ENCODE measurements at places on chromosomes 2 and 18. TPM values are rescaled to one million over a fixed set of nuclear protein-coding genes. Genes with fewer than 3 reads are reported as not detected.

The APCDD1 gene
- total RNA-seq = 33.4 TPM

- DNase-seq = no peak
Observed at GRCh38 chr2:22626621-22627020, 758.4 kb upstream of the KLHL29 start.

DNA sequence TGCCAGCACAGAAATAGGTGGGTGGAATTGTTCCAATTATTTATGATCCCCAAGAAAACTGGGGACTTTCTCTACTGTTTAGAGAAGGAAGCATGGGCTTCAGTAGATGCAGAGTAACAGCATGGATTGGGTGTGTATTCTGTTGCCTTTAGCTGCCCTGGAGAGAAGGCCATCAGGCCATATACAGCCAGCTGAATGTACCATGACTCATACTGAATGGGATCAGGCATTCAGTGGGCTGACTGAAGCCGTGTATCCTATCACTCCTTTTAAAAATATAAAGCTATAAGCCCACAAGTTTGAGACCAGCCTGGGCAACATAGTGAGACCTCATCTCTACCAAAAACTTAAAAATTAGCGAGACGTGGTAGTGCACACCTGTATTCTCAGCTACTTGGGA lies 16.7 kb upstream of the PLEKHM3 start:
- DNase-seq = no peak

DNA sequence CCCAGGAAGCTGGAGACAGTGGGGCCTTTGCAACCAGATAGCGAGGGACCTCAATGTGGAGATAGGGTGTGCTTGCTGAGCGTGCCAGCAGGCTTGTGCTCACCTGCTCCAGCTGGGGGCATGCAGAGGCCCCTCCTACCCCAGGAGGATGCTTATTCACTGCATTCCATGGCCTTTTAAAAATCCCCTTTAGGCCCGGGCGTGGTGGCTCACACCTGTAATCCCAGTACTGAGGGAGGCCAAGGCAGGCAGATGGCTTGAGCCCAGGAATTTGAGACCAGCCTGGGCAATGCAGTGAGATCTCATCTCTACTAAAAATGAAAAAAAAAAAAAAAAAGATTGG lies 54.5 kb downstream of the ODC1 start:
- no peak for DNase-seq

DNA sequence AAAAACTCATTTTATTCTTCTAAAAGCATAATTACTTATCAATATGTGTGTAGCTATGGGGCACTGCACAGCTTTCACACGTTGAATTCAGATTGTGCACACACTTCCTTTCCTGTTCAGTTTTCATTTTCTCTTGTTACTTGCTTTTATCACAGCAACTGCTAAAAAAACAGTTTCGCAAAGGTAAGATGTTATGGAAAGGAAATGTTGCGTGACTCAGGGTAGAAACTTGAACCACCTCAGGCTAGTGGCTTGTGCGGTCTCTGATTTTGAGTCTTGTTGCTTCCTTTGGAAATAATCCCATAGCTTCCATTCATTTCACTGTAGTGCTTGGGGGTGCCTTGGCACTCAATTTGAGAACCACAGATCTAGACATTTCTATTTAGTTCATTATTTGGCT lies 171.9 kb downstream of the FMNL2 start:
- DNase-seq = no peak

- no peak for DNase-seq
Observed at GRCh38 chr18:52310651-52311050, 29.3 kb upstream of the DCC start.

Data from lower lobe of right lung (tissue), 2 donors.